ENCODE measurements at places on chromosomes 3 and 15. TPM values are rescaled to one million over a fixed set of nuclear protein-coding genes. Genes with fewer than 3 reads are reported as not detected.

The CCPG1 gene
- 23.8 TPM for total RNA-seq

The CAV3 gene
- not detected for total RNA-seq

The CPN2 gene
- 0.21 TPM for total RNA-seq

The EAF2 gene
- 5.5 TPM for total RNA-seq

The GP9 gene
- not detected for total RNA-seq

The LRRC3B gene
- total RNA-seq: 0.62 TPM

DNA sequence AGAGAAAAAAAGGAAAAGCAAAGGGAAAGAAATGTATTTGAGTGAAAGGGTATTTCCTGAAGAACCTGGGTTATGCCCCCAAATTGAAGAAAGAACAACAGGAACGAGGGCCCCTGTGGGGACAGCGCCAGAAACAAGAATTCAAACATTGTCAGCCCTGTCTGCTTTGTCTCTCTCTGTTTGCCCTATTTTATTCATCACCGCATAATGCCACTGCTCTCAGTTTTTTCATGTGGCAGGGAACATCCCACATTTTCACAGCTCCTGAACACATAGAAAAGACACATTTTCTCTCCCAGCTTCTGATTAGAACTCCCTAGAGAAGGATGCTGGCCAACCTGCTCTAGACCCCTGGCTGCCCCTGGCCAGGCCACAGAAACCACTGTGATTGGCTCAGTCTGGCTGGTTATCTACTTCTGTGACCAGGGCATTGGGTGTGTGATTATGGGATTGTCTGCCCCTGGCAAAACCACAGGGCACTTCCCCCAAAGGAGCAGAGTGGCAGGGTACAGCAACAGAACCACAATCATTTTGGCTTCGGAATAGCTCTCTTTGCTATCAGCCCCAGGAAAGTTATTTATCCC, 31.3 kb upstream of the CCDC54 start:
- no peak for DNase-seq

- no peak for DNase-seq
Observed at GRCh38 chr15:40313531-40314398, 6.0 kb upstream of the PLCB2 start.

DNA sequence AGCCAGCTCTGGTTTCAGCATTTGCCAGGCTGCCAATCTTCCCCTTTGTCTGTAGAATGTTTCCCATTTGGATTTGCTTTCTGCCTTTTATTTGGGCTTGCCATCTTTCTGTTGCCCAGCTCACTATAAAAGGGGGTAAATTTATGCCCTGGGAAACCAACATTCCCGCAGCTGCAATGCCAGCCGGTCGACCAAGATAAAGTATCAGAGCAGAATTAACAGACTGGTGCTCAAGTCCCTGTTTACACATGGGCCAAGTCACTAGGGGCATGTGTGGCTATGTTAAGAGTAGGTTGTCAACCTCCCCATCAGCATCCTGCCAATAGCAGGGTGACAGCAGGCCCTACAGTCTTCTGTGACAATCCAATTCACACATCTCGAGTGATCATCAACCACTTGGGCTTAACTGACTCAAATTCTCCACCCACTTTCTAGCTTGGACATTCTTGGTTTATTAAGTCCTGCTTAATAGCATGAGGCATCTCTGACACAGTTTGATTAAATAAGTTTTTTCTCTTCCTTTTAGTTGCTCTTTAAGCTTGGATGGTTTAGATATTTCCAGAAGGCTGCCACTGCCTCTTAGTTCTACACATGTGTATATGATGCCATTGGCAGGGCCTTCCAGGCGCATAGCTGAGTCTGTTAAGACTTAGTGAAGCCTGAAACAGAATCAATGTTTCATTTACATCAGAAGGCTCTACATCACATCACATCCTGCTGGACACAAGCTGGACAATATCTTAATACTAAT, 24.1 kb upstream of the VEPH1 start:
- no peak for DNase-seq

GRCh38 chr15:72098040-72098439, 19.9 kb downstream of the MYO9A start:
- DNase-seq: no peak
